NCI-H774 (cell line): ENCODE measurements at places on chromosomes 13 and 19.

GRCh38 chr19:39150807-39151600 is 25.4 kb downstream of the PAK4 start:
- DNase-seq, result no peak

- DNase-seq, result no peak
These were observed 13.0 kb upstream of the MYH14 start for GRCh38 chr19:50190439-50190891.

DNA sequence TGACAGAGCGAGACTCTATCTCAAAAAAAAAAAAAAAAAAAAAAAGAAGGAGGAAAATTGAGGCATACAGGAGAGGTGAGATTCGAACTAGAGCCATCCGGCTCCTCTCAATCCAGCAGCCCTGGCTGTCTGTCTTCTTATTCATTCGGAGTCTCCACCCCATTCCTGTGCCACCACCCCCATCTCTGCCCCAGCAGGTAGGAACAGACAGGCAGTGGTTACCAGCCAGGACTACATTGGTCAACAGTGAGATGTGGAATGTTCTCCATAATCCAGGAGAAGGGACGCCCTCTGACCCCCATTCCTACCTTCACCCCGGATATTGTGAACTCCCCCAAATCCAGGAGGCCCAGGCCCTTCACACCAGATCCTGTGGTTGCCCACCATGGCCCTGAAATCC is 6.6 kb upstream of the S1PR2 start:
- DNase-seq, result peak; percentile 9

- DNase-seq, result no peak
These were observed 51.4 kb upstream of the ITM2B start for GRCh38 chr13:48181482-48182145.

GRCh38 chr13:73366241-73366640 is 307.4 kb downstream of the KLF5 start:
- DNase-seq, result no peak
